ENCODE measurements at places on chromosomes 2 and 18.
A peak's percentile ranks its signal among the peaks of the same experiment; 100 is the strongest.

- no peak for DNase-seq
Observed at GRCh38 chr18:57052173-57052572, 94.7 kb upstream of the BOD1L2 start.

GRCh38 chr2:7982054-7982453 lies 699.8 kb upstream of the ID2 start:
- DNase-seq, result no peak

DNA sequence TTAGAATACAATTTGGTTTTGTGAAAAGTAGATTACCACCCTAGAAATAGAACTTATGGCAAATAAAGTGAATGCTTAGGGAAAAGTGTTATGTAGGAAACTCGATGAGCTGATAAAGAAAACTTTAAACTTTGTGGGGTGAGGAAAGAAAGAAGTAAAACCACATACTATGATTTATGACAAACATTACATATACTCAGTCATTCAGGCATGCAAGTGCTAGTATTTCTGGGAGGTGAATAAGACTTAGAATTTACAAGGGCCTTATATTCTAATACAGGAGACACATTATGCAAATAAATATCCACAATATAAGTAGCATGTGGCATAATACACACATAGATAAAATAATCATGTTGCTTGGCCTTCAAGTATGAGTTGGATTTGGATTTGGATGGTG lies 618.1 kb downstream of the XIRP2 start:
- no peak for DNase-seq

- DNase-seq, result no peak
Observed at GRCh38 chr18:42675810-42676209, 439.7 kb downstream of the RIT2 start.

DNA sequence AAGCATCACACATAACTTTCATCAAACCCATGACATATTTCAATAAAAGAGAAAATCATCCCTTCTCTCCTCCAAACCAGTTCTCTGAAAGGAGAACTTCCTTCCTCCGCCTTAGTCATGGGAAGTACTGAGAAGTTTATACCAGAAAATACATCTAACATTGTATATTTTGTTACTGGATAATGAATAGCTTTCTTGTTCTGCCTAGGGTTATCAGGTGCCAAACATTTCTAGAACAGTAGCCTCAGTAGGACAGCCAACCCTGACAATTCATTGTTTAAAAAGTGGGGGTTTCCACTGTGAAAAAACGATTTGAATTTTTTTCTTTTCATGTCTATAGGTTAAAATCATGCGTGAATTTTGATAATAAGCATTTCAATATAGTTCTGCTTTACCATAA lies 16.0 kb upstream of the DAW1 start:
- DNase-seq, result no peak

DNA sequence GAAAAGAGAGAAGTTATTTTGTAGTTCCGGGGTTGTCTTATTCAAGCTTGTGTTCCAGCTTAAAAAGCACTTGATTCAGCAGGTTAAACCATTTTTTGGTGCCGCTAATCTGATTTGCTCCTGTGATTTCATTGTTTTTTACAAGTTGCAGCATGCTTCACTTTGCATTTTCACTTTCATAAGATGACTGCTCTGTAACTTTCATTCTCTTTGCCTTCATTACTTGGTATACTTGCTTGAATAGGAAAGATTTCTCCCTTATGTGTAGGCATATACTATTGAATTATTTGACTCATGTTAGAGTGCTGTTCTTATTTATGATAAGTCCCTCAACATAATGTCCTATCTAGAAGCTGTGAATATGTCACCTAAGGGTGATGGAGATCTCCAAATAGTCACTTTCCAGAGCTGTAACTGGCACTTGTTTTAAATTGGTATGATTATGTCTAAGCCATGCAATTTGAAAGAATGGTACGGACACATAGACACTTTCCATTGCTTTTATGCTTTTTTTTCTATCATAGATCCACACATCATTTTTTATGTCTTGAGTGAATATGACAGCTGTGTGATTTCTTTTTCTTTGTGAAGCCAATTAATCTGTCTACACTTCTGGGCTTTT lies 254.5 kb downstream of the DSEL start:
- DNase-seq, result no peak

DNA sequence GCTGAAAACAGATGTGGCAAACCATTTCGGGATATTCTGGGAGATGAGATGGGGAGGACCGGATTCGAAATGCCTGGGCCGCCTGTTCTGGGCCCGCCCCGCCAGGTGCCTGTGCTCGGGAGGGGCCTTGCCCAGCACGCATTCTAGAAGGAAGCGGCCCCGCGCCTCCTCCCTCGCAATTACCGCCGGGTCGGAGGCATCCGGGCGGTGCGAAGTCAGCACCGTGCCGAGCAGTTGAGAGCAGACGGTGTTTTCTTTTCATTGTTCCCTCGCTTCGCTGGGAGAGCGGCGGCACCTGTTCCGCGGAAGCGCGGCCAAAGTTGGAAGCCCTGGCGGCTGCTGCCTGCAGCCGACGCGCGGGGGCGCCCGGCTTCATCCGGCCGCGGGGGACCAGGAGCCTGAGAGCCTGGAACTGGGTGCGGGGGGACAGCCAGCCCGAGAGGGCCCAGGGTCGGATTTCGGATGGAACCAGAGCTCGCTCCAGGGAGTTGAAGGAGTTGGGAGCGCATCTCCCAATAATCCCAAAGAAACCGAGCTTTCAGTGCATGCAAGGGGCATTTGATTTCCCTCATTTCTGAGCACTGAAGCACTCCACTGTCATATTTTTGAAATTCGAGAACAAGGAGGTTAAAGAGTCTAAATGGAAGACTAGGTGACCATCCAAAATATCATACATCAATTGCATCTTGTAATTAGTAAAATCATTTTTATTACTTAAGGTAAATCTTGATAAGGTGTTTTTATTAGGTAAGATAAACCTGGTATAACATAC lies 241.8 kb upstream of the RAB12 start:
- no peak for DNase-seq

GRCh38 chr18:31291688-31292087 lies 26.3 kb upstream of the DSG1 start:
- no peak for DNase-seq

DNA sequence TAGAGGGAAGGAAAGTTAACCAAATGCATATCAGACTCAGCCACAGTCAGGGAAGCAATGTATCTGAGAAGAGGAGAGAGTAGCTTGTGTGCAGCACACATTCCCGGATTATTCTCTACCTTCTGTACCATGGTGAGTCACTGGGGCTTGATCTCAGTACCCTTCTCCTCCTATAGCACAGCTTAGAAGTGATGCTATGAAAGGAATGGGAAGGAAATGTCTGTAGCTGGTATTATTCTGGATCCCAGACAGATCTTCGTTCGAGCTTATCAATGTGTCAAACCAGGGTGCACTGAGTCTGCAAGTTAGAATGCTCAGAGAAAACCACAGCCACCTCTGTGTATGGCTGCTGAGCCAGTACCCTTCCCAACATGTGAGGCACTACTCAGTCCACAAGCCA lies 88.0 kb upstream of the NFU1 start:
- DNase-seq, result no peak

DNA sequence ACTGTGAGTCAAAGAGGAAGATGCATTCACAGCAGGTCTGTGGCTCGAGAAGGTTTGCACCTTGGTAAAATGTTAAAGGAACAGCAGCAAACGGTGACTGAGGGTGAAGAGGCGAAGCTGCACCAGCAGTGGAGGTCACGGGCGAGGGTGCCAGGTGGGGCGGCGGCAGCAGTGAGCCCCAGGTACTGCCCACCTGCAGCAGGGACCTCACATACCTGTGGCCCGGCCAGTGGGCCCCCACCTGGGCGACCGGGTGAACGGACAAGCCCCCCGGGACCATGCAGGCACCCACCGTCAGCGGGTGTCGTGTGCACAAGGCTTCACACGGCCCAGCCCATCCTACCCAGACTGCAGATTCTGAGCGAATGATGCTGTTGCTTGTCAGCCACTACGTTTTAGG lies 23.6 kb upstream of the KCNG2 start:
- DNase-seq, result no peak

DNA sequence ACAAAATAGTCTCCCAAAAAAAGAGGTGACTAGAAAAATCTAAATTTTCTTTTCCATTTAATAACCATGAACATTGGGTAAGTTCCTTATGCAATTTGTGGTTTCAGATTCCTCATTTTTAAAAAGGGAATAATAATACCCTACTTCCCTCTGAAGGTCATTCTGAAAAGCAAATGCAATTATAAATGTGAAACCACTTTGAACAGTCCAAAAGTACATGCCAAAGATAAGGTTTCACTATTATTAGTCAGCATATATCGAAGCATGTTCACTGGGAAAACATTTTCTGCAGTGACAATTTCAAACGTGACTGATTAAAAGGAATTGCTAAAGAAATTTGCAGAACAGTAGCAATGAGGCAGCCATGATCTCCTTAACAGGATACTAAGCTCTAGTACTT lies 100.1 kb upstream of the RNF152 start:
- peak; percentile 64 for DNase-seq

GRCh38 chr2:150166313-150167051 lies 321.0 kb downstream of the RND3 start:
- peak; percentile 86 for DNase-seq
